ENCODE measurements at places on chromosomes 5 and 9.

DNA sequence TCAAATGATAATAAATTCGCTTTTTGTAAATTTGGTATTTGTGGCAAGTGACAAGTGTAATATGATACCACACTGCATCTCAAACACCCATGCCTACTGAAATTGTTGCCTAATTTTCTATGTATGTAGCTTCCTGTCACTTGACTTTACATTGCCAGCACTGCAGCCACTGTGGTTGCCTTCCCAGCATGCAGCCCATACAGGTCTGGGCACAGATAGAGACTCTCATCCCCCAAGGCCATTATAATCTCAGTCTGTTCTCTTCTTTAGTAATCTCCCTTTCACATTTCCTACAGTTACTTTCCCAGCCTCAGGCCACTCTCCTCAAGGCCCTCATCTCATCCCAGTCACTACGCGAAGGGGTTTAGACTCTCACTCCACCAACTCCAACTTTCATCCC lies 1200.6 kb downstream of the PTPRD start:
- DNase-seq, result no peak

- DNase-seq, result no peak
These were observed 96.1 kb upstream of the DNAH5 start for GRCh38 chr5:14040542-14040941.

GRCh38 chr5:117881426-117882230 lies 1106.7 kb downstream of the DTWD2 start:
- DNase-seq, result no peak

DNA sequence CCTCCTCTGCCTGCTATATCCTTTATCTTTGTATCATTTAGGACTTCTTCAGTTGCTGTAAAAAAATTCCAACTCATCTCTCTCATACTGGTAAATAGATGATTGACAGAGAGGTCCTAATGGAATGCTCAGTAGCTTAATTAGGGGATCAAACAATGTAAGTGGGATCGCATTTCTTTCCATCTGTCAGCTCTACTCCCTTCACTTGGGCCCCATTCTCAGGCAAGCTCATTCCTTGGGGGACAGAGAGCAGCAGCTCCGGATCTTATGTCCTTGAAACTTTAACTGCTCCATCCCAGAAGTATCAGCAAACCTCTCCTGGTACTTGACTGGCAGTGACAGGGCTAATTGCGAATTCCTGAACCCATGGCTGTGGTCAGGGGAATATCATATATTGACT lies 146.7 kb downstream of the YTHDC2 start:
- DNase-seq, result peak; percentile 15

GRCh38 chr9:100294806-100295205 lies 57.9 kb downstream of the TEX10 start:
- DNase-seq, result no peak

GRCh38 chr5:86986837-86987236 lies 280.8 kb upstream of the RASA1 start:
- no peak for DNase-seq

DNA sequence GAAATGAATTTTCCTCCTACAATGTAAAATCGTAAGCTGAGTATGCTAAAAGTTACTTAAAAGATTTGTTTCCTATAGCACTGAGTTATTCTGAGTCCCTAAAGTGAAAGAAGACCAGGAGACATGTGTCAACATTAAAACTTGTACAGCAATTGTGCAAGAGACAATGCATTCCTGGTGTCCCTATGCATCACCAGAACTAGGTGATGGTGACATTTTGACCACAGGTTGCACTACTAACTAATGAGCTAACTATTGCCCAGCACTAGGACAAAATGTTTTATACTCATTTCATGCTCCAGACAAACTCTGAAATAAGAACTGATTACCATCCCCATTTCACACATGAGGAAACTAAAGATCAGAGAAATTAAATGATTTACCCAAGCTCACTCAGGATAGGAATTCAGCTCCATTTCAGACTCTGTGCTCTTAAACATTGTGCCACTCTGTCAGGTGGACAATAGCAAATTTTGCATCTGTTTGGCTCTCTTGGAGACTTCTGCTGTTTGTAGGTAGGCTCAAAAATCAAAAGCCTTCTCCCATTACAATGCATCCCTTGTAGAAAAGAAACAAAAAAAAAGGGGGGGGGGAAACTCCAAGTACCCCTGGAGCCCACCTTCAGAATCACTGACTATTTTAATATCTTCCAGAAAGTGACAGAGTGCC lies 269.2 kb downstream of the ACTL7B start:
- no peak for DNase-seq

All from muscle of leg (tissue), 16 donors.